ENCODE measurements at places on chromosomes 3 and 15. TPM values are rescaled to one million over a fixed set of nuclear protein-coding genes. Genes with fewer than 3 reads are reported as not detected.

GRCh38 chr15:81002331-81003096 is 1.8 kb downstream of the TLNRD1 start:
- DNase-seq = no peak

DNA sequence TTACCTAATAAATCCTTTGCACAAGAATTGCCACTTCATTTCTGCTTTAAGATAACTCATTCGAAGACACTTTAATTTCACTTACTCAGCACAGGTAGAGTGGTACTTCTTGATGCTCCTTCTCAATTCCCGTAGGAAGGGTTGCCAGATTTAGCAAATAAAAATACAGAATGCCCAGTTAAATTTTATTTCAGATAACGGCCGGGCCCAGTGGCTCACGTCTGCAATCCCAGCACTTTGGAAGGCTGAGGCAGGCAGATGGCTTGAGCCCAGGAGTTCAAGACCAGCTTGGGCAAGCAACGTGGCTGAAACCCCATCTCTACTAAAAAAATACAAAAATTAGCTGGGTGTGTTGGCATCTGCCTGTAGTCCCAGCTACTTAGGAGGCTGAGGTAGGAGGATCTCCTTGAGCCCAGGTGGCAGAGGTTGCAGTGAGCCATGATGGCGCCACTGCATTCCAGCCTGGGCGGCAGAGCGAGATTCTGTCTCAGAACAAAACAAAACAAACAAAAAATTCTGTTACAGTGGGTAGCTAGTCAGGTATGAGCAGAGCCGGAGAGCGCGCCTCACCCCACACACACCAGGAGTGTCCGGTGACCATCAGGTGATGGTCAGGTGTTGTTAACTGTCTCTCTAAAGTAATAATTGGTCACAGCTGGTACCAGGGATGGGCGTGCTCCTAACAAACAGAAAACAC is 92.8 kb downstream of the DNAH12 start:
- DNase-seq = no peak

CCR8 gene
- total RNA-seq = 1.8 TPM

- DNase-seq = no peak
These were observed 179.2 kb upstream of the AGTR1 start for GRCh38 chr3:148518520-148518919.

GADL1 gene
- total RNA-seq = 0.09 TPM

- no peak for DNase-seq
These were observed 241.1 kb downstream of the ZNF385D start for GRCh38 chr3:21509731-21510470.

DNA sequence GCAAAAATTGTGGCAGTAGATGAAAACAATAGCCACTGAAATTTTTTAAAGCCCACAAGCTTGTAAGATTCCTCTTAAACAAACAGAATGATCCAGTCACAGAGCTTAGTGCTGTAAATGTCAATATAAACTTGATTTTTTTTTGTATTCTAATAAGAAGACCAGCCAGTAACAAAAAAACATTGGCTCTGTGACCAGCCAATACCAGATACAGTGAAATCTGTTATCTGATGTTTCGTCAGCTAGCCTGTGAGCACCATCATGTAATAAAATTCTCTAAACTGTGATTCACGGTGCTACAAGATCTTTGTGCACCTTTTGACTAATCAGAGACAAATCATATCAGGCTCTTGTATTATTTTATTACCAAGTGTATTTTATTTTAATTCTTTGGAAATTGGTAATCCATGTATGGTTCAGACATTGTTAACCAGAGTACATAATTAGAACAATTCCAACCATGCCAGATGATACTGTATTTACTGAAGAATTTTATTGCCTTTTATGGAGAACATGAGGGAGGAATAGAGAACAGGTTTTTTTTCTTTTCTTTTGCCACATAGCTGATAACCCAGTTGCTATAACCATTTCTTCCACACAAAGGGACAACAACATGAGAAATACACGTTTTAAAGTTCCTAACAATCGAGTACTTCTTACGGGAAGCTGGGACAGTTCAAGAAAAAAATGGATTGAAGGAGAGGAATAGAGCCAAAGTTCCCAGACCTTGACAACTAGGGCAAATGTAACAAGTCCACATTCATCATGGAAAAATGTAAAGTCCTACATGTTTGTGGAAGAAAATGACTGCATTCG is 71.9 kb downstream of the FILIP1L start:
- no peak for DNase-seq

ROBO2 gene
- 9.3 TPM for total RNA-seq

DNA sequence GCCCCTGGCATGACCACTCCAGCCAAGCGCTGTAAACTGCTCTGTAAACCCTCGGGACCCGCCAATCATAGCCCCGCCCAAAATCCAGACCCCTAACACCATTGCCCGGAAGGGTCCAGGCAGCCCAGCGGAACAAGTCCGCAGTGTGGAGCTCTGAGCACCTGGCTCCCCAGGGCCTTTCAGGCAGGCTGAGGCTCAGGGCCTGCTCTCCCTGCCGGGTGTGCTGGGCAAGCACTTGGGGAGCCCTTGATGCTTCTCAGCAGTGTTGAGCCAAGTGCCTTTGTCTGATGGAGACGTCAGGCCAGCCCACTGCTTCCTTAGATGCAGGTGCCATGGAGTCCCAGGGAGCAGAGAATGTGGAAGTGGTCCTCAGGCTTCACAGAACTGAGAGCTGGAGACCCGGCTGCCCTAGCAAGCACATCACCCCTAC is 106.2 kb downstream of the TLE3 start:
- DNase-seq = no peak

GRCh38 chr15:73333001-73333400 is 35.8 kb downstream of the HCN4 start:
- DNase-seq = no peak
